DMS79 treated with DMSO at 0.1 percent for 48 hours (cell line): ENCODE measurements at places on chromosomes 11 and 22.

GRCh38 chr11:107731941-107732688, 20.3 kb upstream of the SLN start:
- no peak for DNase-seq

GRCh38 chr11:99592266-99592665, 571.5 kb downstream of the CNTN5 start:
- no peak for DNase-seq

GRCh38 chr11:109789901-109790300, 303.3 kb upstream of the ZC3H12C start:
- DNase-seq: no peak

DNA sequence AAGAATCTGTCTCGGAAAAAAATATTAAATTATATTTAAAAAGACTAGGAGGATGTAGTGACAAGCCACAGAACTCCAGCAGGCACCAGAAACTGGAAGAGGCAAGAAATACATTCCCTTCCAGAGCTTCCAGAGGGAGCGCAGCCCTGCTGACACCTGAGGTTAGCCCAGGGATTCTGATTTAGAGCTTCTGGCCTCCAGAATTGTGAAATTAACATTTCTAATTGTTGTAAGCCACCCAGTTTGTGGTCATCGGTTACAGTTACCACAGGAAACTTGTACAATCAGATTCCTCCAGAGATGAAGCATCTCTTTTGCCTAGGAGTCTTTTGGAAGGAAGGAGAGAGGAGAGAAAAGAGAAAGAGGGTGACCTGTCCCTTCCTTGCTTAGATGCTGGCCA, 6.4 kb upstream of the UBASH3B start:
- DNase-seq: no peak

DNA sequence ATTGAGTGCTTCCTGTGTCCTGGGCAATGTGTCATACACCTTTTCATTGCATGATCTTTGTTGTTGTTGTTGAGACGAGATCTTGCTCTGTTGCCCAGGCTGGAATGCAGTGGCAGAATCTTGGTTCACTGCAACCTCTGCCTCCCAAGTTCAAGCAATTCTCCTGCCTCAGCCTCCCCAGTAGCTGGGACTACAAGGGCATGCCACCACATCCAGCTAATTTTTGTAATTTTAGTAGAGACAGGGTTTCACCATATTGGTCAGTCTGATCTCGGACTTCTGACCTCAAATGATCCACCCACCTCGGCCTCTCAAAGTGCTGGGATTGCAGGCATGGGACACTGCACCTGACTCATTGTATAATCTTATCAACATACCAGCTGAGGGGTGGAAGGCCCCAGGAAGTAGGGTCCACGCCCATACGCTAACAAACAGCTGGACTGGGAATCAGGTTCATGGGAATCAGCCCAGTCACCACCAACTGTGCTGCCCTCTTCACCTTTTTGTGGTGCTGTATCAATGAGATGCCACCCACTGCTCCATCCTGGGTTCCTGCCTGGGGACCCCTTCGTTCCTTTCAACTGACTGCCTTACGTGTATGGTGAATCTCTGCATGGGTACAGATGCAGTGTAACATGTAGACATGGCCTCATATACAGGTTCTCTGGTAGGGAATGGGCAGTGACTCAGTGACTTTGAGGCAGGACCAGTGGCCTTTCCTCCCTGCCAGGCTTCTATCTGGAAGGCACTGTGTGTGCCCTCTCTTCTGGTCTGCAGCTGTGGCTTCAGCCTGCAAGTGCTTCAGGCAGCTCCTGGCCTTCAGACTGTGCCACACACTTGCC, 32.5 kb upstream of the YWHAH start:
- DNase-seq: no peak

DNA sequence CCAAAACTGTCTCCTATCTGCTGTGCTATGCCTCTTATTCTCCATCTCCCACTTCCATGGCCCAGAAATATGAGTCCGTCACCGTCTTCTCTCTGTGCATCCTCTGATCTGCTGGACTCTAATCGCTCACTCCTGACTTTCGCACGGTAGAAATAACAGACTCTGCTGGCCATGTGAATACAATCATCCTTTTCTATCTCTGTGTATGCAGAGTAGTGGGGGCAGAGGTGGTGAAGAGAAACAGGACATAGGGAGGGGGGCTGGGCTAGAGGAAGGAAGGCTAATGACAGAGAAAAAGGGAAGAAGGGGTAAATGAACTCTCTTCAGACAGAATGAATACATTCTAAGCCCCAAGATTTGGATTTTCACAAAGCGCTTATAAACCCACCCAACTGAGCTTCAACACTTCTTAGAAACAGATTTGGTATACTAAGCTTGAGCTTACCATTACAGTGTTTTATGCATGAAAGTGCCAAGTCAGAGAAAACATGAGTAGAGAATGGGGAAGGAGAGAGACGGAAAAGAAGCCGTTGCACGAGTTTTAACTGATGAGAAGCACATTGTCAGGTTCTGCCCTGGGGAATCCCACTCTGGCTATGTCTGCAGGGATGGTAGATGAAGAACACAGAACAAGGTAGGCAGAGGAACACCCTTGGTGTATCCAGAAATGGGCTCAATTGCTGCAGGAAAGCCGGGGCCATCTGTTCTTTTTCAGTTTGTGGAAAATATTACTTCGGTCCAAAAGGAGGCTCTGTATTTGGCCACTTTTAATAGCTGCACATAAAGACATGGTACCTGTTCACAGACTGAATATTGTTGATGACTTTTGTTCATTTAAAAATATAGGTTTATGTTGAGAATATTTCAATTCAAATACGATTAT, 324.7 kb downstream of the ETS1 start:
- DNase-seq: no peak

- no peak for DNase-seq
Observed at GRCh38 chr11:66958956-66959274, 732 bp upstream of the PC start.

DNA sequence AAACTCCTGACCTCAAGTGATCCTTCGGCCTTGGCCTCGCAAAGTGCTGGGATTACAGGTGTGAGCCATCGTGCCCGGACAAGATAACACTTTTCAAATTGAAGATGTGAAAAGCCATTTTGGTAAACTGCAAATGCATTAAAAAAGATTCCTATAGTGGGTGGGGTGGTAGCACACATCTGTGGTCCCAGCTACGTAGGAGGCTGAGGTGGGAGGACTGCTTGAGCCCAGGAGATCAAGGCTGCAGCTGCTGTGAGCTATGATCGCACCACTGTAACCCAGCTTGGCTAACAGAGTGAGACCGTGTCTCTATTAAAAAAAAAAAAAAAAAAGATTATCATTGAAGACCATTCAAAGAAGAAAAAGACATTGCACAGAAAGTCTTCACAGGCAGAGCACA, 16.9 kb upstream of the ARFGAP3 start:
- DNase-seq: no peak

- peak; percentile 92 for DNase-seq
Observed at GRCh38 chr11:109644152-109644551, 222.2 kb downstream of the C11orf87 start.
